ENCODE measurements at places on chromosomes 1 and 21.

- no peak for DNase-seq
These were observed 73.1 kb downstream of the RYR2 start for GRCh38 chr1:237115035-237115434.

DNA sequence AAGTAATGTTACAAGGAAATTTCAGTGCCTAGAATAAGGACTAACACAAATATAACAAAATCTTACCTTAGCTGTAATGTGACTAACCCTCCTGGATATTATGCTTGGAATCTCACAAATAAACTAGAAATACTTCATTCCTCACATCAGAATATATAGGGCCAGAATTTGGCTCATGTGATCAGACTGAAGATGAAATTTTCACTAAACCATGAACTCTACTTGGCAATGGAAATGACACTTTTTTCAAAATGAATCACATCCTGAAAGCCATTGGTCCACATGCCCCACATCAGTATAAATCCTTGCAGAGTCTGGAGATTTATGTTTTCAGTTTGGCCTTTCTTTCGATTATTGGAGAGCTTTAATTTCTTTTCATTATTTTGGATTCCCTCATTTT, 227.8 kb downstream of the NRIP1 start:
- DNase-seq, result no peak

DNA sequence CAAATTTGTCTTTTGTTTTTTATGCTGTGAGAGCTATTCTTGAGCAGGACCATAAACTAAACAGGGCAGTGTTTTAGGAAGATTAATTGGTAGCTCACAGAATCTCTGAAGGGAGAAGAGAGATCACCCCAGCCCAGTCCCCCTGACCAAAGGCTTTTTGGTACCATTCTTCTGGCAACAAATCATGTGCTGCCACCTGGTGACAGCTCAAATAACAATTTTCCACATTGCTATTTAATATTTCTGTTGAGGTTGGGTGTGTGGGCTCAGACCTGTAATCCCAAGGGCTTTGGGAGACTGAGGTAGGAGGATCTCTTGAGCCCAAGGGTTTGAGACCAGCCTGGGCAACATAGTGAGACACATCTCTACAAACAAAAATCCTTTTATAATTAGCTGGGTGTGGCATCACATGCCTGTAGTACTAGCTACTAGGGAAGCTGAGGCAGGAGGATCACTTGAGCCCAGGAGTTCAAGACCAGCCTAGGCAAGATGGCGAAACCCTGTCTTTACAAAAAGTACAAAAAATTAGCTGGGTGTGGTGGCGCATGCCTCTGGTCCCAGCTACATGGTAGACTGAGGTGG, 2.2 kb upstream of the TESK2 start:
- no peak for DNase-seq

- no peak for DNase-seq
These were observed 120.9 kb upstream of the IPO9 start for GRCh38 chr1:201708085-201708512.

DNA sequence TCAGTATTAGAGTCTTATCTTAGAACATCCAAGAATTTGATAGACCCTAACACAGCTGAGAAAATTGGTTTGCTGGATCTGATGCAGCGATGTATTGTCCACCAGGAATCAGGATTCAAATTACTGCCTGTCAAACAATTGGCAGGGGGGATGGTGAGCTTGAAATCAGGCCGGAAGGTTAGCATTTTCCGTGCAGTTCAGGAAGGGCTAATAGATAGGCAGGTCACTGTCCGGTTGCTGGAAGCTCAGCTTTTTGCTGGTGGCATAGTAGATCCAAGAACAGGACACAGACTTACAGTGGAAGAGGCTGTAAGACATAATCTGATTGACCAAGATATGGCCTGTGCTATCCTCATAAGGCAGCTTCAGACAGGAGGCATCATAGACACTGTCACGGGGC, 127.2 kb downstream of the MACF1 start:
- DNase-seq, result no peak

DNA sequence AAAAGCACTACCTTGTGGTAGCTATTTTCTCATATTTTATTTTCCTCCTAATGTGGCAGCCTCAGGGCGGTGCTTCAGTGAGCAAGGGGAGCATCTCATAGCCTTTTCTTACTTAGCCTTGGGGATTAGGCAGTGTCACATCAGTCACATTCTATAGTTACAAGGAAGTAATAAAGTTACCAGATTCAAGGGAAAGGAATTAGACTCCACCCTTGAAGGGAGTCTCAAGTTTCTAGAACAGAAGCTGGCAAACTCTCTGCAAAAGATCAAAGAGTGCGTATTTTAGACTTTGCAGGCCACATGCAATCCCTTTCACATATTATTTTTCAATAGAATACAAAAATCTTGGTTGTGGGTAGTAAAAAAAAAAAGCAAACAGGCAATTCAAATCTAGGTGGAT, 350.4 kb downstream of the AMY1C start:
- DNase-seq, result no peak
